Panc1 (cell line): ENCODE measurements at places on chromosomes 2 and 18. TPM values are rescaled to one million over a fixed set of nuclear protein-coding genes. Genes with fewer than 3 reads are reported as not detected.

ATP8B1 gene
- total RNA-seq: 12.5 TPM

UGT1A5 gene
- not detected for total RNA-seq

MC4R gene
- not detected for total RNA-seq

IL1A gene
- not detected for total RNA-seq

STON1 gene
- total RNA-seq: 0.92 TPM

INHA gene
- 1.2 TPM for total RNA-seq

CDH2 gene
- 42.3 TPM for total RNA-seq

RTP5 gene
- total RNA-seq: not detected

MATN3 gene
- 3.5 TPM for total RNA-seq

SERPINB13 gene
- total RNA-seq: not detected

DAW1 gene
- 0.26 TPM for total RNA-seq

TWIST2 gene
- total RNA-seq: 4.2 TPM

WNT10A gene
- 9.2 TPM for total RNA-seq
